ENCODE measurements at places on chromosomes 16 and 17.

GRCh38 chr17:8844229-8845218 lies 22.9 kb downstream of the PIK3R6 start:
- no peak for DNase-seq

- no peak for DNase-seq
Measured at GRCh38 chr17:76446449-76447231, 6.3 kb downstream of the UBE2O start.

- no peak for DNase-seq
Measured at GRCh38 chr16:15879255-15879811, 9.1 kb downstream of the CEP20 start.

DNA sequence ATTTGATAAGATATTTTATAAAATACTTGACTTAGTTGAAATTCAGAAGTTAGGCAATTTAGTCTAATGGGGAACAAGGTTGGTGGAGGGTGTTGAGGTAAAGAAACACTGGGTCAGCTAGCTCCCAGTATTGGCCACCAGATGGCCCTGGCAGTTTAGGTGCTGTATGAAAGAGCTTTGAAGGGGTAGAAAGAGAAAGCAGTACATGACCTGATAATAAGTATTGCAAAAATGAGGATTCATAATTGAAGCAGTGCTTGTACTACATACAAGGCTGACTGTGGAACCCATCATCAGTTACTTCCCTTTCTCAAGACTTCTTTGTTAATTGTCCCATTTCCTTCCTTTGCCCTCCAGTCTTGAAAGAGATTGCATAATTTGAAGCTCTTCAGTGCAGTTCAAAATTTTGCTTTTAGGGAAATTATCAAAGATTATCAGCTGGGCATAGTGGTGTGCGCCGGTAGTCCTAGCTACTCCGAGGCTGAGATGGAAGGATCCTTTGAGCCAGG lies 29.4 kb downstream of the TANC2 start:
- peak; percentile 45 for DNase-seq

DNA sequence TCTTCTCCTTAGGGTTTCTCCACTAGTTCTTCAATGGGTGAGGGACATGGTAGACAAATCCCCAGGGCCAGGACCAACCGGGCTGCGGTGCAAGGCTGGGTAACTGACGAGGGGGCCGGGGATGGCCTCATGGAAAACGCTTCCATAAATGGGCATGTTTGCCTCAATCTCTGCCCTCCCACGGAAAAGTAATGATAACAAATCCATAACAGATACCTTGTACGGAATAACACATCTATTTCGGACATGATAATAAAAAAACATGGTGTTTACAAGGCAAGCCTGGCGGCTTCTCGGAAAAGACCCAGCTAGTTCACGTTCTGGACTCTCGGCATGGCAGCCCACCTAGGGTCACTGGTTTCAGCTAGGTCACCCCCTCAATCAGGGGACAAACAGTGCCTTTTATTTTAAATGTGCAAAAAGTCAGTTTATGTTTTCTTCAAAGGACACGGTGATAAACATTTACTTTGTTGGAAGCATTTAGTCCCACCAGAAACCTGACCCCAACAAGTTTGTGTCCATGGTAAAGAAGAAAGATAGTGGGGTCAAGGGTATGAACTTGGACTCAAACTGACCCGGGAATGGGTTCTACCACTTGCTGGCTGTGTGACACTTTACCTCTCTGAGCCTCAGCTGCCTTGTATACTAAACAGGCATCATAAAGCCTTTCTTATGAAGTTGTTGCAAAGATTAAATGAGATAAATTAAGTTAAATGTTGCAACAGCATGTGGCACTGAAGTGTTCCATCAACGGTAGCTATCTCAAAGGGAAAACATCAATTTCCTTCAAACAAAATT lies 1.7 kb downstream of the MYH11 start:
- no peak for DNase-seq

DNA sequence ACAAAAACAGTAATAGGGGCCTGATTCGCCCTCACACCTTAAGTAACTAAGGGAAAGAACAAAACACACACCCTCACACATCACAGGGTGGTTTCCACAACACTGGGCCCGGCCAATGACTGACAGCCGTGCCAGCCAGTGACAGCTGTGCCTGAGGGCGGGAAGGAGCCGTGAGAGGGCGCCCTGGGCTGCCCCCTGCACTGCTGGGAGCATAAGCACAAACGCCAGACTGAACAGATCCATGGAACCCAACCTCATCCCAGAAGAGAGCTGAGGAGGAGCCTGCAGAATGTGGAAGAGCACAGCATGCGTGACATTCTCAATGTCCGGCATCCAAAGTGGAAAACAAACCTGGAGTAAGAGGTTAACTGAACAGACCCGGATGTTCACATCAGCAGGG lies 16.0 kb downstream of the CSNK1D start:
- DNase-seq = peak; percentile 69

DNA sequence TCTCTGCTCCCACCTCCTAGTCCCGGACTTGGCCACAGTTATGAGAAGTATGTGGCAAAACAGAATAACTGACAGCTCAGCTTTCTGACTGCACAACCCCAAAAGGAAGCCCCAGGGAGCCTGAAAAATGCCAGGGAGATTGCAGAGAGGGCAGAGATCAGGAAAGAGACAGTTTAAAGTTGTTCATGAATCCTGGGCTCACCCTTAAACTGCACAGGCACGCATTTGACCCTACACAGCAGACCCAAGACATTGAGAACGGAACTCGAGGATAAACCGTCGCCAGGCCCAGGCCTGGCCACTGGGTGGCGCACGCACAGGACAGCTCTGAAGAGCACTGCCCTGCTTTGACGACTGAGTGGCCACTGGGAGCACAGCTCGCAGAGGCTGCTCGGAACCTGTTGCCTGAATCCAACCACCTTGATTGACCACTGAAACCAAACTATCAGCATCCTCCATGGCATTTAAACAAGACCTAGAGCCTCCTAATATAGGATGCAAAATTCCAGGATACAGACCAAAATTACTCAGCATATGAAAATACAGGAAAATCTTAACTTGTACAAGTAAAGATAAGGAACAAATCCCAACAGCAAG lies 114.0 kb downstream of the C16orf95 start:
- DNase-seq = peak; percentile 86

GRCh38 chr17:58331815-58332777 lies 3.5 kb upstream of the TSPOAP1 start:
- peak; percentile 10 for DNase-seq

GRCh38 chr16:24515186-24515585 lies 24.2 kb upstream of the RBBP6 start:
- no peak for DNase-seq

GRCh38 chr17:50110591-50111349 lies 15.6 kb downstream of the PDK2 start:
- DNase-seq = peak; percentile 57

DNA sequence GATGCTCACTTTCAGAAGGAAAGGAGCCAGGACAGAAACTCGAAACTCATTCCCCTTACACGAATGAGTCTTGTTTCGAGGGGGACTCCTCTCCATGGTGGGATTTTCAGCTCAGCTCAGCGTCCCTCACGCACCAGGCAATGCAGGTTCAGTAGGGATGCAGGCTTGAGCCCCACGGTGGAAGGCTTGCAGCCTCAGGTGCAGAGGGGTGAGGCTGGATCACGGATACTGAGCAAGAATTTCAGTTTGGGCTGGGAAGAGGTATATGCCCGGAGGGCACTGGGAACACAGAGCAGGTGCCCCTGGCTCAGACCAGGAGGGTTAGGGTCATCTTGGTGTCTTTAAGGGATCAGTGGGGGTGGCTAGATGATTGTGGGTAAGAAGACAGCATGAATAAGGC lies 344.9 kb upstream of the TNRC6C start:
- DNase-seq = no peak

- DNase-seq = no peak
Measured at GRCh38 chr16:69116906-69117305, 11.5 kb downstream of the HAS3 start.

- no peak for DNase-seq
Measured at GRCh38 chr16:27169511-27170071, 33.7 kb upstream of the KDM8 start.

GRCh38 chr16:69890892-69891282 lies 60.2 kb upstream of the CLEC18A start:
- no peak for DNase-seq

- DNase-seq = no peak
Measured at GRCh38 chr17:3256575-3256974, 41.6 kb downstream of the OR3A1 start.

Measured in glutamatergic neuron (in vitro differentiated cells).